HFFc6 (cell line): ENCODE measurements at places on chromosomes 1 and 21.

DNA sequence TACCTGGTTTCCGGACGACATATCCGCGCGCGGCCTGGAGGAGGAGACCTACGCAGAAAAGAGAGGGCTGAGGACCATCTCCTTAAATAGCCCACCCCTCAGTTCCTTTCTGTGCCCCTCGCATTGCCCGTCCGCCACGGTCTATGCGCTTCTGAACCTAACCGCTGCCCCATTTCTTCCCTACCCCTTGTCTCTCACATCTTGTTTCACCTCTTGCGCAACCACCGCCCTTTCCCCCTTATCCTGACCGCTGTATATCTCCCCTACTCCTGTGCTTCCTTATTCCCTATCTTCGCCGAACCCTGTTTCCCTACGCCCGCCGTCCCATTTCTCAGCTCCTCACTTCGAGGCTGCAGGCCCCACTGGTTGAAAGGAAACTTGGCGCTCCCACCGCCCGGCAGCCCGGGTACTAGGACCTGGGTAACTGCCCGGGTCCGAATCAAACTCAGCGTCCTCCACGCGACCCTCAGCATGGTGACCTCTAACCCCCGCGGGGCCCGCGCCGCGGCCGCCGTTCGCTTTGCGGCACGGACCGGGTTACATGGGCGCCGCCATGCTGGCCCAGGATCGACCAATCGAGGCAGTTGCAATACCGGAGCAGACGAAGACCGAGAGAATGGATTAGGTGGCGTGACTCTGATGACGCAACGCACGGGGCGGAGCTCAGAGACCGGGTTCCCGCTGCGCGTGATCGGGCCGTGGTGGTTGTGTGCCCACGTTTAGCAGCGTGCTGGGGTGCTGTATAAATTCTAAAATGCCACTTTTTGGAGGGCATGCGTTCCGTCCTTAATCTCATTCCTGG is at the start of gene MRPS15:
Gene MRPS15, minus strand, starts transcription at position 582 of the 802 bp plus-strand sequence. Its CDS starts 109 bp downstream, at position 473.
- peak; percentile 93 for DNase-seq

DNA sequence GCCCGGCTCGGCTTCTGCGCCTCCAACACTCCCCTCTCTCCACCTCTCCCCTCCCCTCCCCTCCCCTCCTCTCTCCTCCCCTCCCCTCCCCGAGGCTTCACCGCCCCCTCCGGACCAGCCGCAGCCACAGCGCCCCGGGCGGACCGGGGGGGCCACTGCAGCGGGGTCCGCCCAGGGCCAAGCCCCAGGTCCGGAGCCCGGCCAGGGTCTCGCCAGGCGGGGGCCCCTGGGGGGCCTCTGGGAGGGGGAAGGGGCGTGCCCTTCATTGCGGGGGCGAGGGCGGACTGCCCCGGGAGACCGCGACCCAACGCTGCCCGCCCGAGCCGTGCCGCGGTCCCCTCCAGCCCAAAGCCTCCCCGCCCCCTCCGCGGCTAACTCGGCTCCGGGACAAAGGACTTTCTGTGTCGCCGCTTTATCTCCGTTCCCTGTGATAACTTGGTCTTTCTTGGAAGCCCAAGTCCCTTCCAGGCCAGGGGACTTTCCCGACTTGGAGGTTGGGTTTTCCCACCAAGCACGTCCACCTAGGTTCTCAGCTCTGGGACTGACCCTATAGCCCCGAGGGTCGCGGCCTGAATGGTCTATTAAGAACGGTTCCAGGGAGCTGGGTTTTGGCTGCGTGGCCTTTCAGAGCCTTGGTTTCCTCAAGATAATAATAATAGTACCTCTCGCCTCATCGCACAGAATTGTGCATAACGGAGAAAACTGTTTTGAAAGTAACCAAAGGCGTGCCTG is at the start of gene UBQLN4:
Gene UBQLN4, minus strand, starts transcription at position 31 of the 732 bp plus-strand sequence. CDS start 97 bp downstream, outside the sequence.
- peak; percentile 68 for DNase-seq

DNA sequence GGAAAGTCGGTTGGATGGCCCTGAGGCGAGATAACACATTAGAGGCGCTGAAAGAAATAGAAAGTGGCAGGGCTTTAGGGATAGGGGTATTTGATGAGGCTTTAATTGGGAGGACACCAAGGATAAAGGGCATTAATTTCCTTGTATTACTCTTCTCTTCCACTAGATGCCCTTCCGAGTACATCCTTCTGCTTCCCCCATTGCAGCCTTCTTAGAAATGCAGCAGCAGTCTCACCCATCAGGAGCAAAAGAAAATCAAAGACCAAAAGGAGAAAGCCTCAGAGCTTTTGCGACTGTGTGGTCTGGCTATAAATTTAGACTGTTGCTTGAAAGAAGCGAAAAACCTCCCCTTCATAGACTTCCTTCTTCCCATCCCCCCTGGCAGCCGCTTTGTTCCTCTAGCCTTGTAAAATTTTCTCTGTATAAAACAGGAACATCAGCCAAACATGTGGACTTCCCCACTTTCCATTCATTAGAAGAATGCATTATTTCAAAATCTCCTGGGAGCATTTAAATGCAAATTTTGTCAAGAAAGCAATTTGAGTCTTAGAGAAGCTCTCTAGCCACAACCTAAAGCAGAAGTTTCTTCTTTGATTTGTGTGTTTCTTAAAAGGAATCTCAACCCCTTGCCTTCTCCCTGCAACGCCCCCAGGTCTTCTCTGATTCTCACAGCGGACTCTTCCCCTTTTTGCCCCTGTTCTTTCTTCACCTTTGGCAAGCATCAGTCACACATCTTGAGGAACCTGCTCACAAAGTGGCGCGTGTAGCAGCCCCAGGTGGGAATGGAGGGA is 76.6 kb downstream of the NDUFS5 start:
- peak; percentile 82 for DNase-seq

DNA sequence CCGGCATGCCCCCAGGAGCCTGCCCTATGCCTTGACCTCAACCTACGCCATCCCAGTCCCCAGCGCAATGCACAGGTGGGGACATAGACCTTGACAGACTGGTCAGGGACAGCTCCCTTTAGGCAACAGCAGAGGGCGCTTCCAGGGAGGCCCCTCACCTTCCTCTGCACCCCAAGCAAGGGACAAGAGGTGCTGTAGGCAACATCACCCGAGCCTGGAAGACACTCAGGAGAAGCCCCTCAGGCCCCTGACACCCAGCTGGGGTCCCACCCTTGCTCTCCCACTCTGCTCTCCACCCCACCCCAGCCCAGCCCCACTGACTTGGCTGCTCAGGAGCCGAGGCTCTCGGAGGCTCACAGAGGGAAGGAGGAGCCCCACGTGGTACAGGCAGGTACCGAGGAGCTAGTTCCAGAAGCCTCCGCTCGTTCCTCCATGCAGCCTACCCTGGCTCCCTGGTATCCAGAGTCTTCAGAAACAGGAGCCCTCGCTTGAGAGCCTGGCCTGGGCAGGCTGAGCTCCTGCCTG is 2.4 kb upstream of the WNT3A start:
- no peak for DNase-seq

GRCh38 chr1:199733125-199733524 is 294.4 kb upstream of the NR5A2 start:
- no peak for DNase-seq

DNA sequence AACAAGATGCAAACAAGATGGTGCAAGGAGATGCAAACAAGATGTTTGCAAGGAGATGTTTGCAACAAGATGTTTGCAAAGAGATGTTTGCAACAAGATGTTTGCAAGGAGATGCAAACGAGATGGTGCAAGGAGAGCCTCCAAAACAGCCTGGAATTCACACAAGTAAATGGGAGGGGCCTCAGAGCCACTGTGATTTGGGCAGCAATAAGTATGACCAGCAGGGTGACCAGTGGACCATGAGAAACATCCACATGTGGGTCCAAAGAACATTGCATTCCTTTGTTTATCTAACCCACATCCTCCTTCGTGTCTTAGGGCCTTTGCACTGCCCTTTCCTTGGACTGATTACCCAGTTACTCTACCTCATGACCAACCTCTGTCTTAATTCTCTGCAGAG is 162.9 kb downstream of the PLPP3 start:
- DNase-seq, result no peak

DNA sequence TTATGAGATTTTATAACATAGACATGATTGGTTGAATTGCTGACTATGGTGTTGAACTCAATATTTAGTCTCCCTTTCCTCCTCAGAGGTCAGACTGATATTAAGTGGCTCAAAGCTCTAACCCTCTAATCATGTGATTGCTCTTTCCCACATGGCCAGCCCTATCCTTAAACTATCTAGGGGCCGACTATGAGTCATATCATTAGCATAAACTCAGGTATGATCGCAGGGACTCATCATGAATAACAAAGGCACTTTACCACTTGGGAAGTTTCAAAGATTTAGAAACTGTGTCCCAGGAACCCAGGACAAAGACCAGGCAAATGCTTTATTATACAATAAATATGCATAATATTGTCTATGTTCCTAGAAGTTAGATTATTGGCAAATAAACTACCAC is 894.6 kb upstream of the NEGR1 start:
- no peak for DNase-seq

DNA sequence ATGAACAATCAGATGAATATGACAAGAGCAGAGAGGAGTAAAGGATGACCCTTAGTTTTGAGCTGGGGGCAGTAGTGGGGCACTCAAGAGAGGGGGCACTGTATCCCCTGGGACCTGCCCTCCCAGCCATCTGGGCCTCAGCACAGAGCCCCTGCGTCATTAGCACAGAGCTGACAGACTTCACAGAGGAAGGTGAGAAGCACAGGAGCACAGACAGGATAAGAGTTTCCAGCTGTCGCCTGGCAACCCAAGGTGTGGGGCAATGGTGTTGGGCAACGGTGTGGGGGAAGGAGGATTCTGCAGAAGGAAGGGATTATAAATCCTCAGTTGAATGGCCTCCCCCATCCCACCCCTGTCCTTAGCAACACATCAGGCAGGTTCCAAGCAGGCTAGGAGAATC is 30.2 kb downstream of the RAB3B start:
- DNase-seq, result no peak

- peak; percentile 31 for DNase-seq
These were observed 101.3 kb upstream of the ACTL8 start for GRCh38 chr1:17653728-17654351.

DNA sequence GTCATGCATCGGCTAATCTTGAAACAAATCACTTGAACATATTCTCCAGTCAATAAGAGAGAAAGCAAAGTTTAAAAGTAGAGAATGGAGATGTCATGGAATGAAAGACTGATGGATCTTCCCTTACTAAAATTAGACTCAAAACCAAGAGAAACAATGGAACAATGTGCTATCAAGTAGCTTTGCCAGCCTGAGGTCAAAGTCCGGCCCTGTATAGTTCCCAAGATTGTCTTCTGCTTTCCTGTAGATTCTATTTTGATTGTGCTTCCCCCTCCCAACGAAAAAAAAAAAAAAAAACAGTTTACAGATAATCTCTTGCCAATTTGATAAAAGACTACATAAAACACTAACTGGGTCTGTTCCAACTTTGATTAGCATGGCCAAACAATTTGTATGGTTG is 40.8 kb upstream of the KIRREL1 start:
- no peak for DNase-seq

- DNase-seq, result no peak
These were observed 37.6 kb downstream of the PARP1 start for GRCh38 chr1:226370144-226370923.

DNA sequence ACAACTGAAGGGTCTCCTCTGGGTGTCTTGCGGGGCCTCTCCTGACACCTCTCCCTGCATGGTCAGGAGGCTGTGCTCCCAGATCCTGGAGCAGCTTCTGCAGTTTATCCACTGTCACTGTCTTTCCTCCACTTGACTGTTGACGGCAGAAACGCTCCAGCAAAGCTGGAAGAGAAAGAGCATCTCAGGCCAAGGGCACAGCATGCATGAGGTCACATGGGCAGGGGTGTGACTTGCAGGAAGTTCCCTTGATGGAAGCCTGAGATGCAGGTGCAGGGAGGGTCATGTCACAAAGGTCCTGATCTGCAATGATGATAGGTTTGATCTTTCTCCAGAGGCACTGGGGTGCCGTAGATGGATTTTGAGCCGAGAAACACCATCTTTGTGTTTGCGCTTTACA is 23.3 kb downstream of the SLC44A3 start:
- DNase-seq, result no peak

- DNase-seq, result no peak
These were observed 2.6 kb downstream of the C1orf116 start for GRCh38 chr1:207029701-207030521.

DNA sequence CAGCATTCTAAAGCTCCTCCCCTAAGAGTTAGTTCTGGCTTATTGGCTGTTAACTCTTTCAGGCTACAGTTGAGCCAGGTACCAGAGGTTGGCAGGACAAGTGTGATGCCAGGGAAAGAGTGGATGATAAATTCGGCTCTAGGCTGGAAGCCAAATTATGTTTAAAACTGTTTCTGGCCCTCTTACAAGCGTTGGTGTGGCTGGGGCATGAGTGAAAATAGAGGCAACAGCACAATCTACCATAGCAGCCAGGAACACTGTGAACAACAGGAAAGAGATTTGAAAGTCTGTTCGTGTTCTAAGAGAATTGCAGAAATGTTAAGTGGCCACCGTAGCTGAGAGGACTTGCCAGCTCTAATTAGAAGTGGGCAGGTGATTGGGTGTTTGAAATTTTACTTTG is 84.2 kb downstream of the CDC7 start:
- DNase-seq, result no peak
